ENCODE measurements at places on chromosomes 1 and 21. TPM values are rescaled to one million over a fixed set of nuclear protein-coding genes. Genes with fewer than 3 reads are reported as not detected.

Gene GPR161
- total RNA-seq = not detected

Gene HSD3B1
- total RNA-seq = not detected

Gene OR2T11
- not detected for total RNA-seq

DNA sequence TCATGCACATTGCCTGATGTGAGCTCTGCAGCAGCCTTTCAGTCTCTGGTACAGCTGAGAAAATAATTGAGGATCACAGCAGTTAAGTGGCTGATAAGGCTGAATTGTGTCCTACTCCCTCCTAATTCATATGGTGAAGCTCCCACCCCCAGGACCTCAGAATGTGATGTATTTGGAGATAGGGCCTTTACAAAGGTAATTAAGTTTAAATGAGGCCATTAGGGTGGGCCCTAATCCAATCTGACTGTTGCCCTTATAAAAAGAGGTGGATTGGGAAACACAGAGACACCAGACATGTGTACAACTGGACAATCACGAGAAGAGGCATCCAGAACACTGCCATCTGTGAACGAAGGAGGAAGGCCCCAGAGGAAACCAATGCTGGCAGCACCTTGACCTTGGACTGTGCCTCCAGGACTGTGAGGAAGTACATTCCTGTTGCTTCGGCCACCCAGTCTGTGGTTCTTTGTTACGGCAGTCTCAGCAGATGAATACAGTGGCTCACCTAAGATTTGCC lies 148.1 kb downstream of the TRABD2B start:
- no peaks in the 10 kb centered on the region for H3K27me3 ChIP-seq
- DNase-seq = no peak
- no peak overlapping the region for H3K4me3 ChIP-seq
- H3K36me3 ChIP-seq = no peaks in the 10 kb centered on the region
- no peaks in the 10 kb centered on the region for H3K4me1 ChIP-seq

DNA sequence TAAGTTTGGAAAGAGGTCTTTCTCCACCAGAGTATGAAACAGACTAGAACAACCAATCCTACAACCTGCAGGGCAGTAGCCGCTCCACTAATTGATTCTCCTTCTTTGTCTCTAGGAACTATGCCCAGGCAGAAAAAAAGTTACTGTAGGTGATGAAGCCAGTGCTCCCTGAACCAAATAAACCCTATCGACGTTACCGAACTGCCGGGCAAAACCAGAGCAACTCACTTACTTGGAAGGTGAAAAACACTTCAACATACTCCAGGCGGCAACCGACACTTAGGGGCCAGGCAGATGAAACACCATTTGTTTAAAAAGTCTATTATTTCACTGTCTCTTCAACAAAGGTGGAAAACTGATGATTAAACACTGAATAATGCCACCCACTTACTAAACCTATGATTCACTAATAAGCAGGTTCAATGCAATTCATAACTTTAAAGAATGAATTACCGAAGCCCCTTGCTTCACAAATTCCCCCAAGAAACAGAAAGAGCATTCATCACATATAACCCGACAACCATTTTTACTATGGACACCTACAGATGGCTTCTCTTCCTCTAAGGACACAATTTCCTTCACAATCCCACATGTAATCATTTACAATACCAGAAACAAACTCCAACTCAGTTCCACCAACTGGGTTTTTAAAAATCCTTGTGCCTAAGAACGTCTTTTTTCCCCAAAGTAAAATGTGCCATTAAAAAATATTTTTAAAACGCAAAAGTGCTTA lies 1.6 kb downstream of the NRIP1 start:
- DNase-seq = peak; percentile 16
- H3K27me3 ChIP-seq = peaks cover 24% of the 10 kb centered on the region
- peak overlapping the region; percentile 73 for H3K4me3 ChIP-seq
- H3K36me3 ChIP-seq = no peaks in the 10 kb centered on the region
- peak overlapping the region; percentile 70 for H3K27ac ChIP-seq

All from CD4-positive, CD25-positive, alpha-beta regulatory T cell (primary cell).